Activated CD8-positive, alpha-beta T cell treated with anti-CD3 and anti-CD28 coated beads for 36 hours (primary cell): ENCODE measurements at places on chromosomes 4 and X. TPM values are rescaled to one million over a fixed set of nuclear protein-coding genes. Genes with fewer than 3 reads are reported as not detected.

- no peak for DNase-seq
Measured at GRCh38 chr4:88108747-88109122, 49.7 kb downstream of the ABCG2 start.

- no peak for DNase-seq
Measured at GRCh38 chr4:125520258-125520990, 205.7 kb downstream of the FAT4 start.

GRCh38 chrX:132622130-132622529 lies 133.3 kb upstream of the MBNL3 start:
- DNase-seq: peak; percentile 83

The INTS6L gene
- 21.0 TPM for total RNA-seq

DNA sequence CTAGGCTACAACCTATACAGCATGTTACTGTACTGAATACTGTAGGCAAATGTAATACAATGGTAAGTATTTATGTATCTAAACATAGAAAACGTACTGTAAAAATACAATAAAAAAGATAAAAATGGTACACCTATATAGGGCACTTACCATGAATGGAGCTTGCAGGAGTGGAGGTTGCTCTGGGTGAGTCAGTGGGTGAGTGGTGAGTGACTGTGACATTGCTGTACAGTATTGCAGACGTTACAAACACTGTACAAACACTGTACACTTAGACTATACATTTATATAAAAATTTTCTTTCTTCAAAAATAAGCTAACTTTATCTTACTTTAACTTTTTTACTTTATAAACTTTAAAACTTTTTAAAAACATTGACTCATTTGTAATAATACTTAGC lies 190.3 kb upstream of the NR3C2 start:
- DNase-seq: no peak

The TRPC3 gene
- total RNA-seq: 0.13 TPM

The TAF7L gene
- total RNA-seq: not detected

GRCh38 chr4:133081246-133081645 lies 67.8 kb upstream of the PCDH10 start:
- no peak for DNase-seq

- DNase-seq: no peak
Measured at GRCh38 chr4:83910693-83911092, 374.8 kb downstream of the GPAT3 start.

The APOOL gene
- total RNA-seq: 16.5 TPM

The ITM2A gene
- 63.1 TPM for total RNA-seq

DNA sequence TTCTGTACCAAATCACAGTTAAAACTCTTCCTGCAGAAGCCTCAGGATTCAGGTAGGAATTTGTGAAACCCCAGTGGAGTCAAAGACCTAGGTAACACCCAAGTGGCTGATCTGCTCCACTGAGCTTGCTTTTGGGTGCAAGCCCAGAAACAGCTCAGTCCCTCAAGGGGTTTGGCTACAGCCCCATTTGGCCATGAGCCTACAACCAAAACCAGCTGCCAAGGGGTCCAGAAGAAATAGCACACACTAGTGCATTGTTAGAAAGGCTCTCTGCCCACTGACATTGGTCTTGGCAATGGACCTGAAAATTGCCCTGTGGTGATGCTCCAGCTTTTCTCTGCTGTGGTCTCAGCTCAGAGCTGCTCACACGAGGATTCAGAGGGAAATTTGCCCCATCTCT lies 577.4 kb upstream of the INTU start:
- DNase-seq: no peak

DNA sequence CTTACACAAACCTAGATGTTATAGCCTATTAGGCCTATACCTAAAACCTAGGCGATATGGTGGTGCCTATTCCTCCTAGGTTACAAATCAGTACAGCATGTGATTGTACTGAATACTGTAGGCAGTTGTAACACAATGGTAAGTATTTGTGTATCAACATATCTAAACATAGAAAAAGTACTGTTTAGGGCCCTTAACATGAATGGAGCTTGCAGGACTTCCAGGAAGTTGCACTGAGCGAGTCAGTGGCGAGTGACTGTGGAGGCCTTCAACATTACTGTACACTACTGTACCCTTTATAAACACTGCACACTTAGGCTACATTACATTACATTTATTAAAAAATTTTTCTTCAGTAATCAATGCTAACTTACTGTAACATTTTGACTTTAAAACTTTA lies 37.8 kb downstream of the WWC2 start:
- no peak for DNase-seq

DNA sequence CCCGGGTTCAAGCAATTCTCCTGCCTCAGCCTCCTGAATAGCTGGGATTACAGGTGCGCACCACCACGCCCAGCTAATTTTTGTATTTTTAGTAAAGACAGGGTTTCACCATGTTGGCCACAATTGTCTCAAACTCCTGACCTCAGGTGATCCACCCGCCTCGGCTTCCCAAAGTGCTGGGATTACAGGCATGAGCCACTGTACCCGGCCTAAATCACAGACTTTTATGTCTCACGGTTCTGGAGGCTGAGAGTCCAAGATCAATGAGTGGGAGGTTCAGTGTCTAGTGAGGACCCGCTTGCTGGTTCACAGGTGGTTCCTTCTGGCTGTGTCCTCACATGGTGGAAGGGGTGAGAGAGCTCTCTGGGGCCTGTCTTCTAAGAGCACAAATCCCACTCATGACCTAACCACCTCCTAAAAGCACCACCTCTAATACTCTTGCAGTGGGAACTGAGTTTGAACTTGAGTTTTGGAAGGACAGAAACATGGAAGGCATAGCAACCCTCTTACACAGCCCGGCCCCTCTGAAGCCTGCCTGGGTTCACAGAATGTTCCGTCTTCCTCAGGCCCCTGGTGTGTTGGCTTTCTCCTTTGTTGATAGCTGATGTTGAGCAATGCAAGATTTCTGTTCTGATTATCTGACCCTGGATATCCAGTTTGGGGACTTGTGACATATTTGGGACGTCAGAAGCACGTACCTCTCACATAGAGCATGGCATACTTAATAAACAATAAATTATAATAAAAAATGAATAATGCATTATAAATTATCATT lies 1.9 kb upstream of the AKAP17A start:
- DNase-seq: no peak

- no peak for DNase-seq
Measured at GRCh38 chrX:15877380-15877779, 22.8 kb upstream of the AP1S2 start.

GRCh38 chrX:154490414-154491083 lies at the start of gene SLC10A3:
TSS of gene SLC10A3 (minus strand) at chrX:154490629. CDS start at chrX:154488940, 1,689 bp downstream.
- DNase-seq: peak; percentile 91

DNA sequence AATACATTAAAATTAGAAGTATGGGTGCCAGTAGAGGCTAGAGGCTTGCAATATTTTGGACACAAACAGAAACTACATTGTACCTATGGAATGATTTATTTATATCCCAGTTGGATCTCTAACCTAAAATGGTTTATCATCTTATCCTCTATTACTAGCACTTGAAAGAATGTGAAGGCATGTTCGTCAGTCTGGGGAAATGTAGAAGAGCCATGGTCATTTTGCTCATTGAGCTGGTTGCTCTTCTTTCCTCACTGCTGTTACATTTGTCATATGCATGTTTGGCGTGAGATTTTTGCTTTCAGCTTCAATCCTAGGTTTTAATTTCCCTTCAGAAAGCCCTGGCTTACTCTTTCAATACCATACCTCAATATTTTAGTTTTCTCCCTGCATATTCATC lies 82.4 kb upstream of the MYOZ2 start:
- no peak for DNase-seq

DNA sequence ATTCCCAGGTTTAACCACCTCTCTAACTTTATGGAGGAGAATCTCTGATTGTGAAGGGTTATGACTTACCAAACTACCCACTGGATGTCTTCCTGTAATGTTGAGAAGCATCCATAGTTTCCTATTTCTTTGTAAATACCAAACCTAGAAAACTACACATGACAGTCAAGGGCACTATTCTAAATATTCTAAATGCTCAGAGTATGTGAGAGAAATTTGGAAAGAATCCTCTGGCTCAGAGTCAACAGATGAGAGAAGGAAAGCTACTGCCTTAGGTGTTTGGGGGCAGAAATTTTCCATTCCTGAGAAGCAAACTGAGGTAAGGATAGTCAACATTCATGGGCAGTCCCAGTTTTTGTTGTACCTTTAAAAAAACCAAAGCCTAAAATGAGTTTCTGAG lies 155.8 kb downstream of the KCNIP4 start:
- no peak for DNase-seq

GRCh38 chrX:153353416-153353815 lies 19.5 kb downstream of the ZNF275 start:
- DNase-seq: no peak

DNA sequence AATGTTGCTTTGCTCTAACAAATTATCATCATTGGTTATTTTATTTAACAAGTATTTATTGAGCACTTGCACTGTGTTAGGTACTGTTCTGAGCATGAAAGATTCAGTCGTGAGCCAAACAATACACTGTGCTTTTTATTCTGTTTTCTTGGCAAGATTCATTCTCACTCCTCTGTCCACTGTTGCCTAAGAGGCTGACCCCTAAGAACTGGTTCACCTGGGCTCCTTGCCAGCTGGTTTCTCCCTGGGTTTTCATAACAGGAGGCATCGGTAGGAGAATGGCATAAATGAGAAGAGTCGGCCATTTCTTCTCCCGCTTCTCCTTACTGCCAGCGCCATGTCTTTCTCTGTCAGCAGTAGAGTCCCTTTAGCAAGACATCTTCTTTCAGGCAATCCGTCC lies 243.7 kb upstream of the DIAPH2 start:
- DNase-seq: no peak

DNA sequence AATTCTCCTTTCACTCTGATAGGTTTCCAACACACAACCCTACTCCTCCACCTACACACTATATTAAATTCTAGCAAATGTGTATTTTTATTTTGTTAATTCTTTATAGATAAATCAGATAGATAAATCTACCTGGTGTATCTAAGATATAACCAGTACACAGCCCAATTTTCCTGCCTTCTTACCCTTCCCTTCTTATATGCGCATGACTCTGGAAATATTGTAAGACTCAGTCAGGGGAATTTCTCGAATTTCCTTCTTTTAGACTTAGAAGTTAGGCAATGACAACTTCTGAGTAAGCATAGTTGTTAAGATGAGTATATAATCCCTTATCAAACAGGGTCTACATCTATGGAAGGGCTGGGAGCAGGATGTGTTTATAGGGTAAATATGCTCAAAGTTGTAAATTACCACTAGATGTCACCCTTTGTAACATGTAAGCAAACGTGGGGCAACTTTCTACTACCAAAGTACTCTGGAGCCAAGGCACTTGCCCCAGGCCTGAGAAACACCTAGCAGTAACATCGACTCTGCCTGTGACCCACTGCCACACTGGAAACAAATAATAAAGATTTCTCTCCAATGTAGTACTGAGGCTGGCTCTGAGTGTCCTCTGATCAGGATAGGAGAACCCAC lies 444.7 kb downstream of the IQCM start:
- no peak for DNase-seq

The TCEAL2 gene
- not detected for total RNA-seq

- DNase-seq: no peak
Measured at GRCh38 chr4:146334862-146335449, 120.6 kb downstream of the REELD1 start.
